ENCODE measurements at places on chromosomes 12 and 14. TPM values are rescaled to one million over a fixed set of nuclear protein-coding genes. Genes with fewer than 3 reads are reported as not detected.

The RPS6KL1 gene
- total RNA-seq = 0.09 TPM

The TRAF3 gene
- 21.5 TPM for total RNA-seq

The PIWIL1 gene
- total RNA-seq = not detected

DNA sequence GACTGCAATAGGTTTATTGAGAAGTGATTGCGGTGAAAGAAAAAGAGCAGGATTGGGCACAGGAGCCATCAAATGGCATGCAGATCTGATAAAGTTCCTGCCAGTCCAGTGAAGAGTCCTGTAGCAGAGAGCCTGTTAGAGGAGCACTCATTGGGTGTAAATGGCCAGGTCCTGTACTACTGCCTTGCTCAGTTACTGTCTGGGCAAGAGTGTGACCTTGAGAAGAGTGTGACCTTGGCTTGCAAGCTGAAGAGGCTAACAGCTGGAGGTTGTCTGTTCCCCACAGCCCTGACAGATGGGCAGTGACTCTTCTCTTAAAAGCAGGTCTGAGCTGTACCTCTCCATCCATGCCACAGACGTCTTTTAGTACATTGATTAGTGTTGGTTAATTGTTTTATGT lies 148.6 kb upstream of the SLC38A2 start:
- no peak for DNase-seq

DNA sequence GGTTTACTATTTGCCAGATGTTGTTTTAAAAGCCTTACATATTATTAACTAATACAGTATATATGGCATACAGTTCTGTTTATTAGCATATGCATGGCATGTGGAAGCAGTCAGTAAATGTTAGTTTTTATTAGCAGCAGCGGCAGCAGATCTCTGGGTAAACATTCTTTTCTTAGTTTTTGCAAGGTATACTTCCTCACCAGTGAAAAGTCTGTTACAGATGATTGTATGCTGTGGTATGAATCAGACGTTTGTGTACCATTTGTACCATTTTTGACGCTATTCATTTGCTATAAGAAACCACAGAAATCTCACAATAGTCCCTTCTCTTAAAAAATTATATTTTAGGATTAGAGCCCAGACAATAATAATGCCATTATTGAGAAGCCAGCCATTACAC lies 17.8 kb downstream of the STK38L start:
- DNase-seq = no peak

- no peak for DNase-seq
These were observed 20.2 kb upstream of the DUSP16 start for GRCh38 chr12:12582895-12583303.

DNA sequence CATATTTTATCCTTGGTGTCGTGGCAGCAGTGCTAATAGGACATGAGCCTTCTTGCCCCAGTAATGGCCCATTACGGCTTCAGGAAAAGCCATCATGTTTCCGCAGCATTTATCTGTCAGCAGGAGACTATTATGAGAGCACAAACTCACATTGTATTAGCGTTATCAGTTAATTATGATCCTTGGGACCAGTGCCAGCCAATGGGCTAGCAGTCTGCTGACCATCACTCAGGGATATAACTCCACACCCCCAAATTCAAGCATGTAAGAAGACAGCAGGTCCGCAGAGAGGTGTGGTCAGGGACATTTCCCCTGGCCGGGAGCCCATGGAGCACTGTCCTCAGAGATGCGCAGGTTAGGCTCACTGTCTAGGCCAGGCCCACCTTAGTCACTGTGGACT lies 4.9 kb upstream of the ESRRB start:
- no peak for DNase-seq
